ENCODE measurements at places on chromosomes 5 and 9.

- no peak for DNase-seq
Observed at GRCh38 chr5:57318251-57318650, 144.4 kb downstream of the GPBP1 start.

DNA sequence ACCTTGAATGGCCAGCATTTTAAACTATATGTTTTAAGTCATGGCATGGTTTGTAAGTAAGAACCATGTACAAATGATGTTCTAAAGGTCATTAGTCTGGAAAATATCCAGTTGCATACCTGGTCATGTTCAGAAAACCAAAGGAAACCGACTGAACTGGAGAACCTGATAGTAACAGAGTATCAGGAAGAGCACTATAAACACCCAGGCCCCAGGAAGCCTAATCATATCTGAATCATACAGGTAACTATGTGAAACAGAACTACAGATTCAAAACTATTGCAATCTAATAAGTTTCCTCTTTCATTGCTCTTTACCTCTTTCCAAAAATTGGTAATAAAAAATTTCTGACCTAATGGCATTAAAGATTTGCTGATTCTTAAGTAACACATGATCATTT lies 500.3 kb downstream of the ARHGEF28 start:
- no peak for DNase-seq

GRCh38 chr9:123407217-123407851 lies 51.3 kb downstream of the CRB2 start:
- no peak for DNase-seq

DNA sequence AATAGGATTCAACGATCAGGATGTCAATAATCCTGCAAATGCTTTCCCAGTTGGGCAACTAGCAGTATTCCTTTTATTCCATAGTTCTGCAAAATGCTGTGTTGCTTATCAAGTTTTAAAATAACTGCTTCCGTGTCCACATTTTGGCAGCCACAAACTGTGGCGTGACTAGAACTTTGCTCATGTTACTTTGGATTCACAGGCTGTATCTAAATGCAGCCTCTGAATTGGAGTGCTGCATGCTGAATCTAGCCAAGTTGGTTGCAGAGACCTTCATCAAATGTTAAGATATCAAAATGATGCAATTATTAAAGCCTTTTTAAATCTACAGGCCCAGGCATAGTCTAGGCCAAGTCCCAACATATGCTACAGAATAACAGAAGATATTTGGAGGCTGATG lies 249.2 kb downstream of the NR2F1-AS1 start:
- DNase-seq, result no peak

DNA sequence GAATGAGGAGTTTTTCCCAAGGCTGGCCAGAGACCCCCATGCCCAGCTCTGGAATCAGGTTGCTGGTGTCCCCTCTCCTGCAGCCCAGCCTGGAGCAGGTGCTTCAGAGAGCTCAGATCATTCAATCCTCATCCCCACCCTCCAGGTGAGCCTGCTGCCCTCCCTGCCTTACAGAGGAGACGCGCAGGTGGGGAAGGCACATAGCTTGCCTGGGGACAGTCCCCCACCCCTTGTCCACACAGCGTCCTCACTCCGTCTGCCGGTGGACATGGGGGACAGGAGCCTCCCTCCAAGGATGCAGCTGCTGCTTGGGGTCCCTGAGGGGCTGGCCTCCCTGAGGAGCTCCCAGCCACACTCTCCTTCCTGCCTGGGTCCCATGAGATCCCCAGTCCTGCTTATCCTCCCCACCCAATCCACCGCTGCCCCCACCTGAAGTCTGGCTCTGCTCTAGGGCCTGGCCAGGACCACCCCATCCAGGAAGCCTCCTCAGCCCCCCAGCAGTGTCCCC lies 17.1 kb upstream of the QSOX2 start:
- DNase-seq, result no peak
